8988T (cell line): ENCODE measurements at places on chromosomes 5 and 9.

DNA sequence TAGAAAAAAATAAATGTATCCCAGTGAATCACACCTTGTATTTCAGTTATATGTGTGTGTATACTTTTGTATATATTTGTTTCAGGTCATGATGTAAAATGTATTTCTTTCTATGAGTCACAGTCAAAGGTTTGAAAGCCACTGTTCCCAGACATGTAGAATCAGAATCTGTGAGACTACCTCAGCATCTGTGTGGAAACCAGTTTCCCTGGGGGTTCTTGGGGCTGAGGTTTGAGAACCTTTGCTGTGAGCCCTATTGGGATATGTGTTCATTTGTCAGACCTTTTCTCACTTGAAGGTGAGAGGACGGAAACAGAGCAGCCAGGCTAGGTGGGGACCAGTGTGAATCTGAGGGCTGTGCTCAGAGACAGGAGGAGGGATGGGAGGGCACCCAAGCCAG is 78.7 kb upstream of the SAP30L start:
- no peak for DNase-seq

- no peak for DNase-seq
Measured at GRCh38 chr5:58958701-58959100, 375.8 kb downstream of the RAB3C start.

DNA sequence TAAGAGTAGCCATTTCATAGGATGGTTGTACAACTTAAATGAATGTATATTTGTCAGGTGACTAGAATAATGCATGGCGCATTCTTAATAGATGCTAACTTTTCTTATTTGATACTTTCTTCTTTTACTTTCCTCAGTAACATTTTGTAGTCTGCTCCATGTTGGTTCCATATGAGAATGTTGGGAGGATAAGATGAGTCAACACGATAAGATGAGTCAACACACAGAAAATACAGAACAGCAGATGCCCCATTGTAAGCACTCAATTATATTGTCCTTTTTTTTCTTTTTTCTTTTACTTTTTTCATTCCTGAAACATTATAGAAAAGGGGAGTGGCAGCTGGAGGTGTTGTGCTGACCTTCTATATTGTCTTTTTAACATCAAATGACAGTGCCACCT is 92.3 kb upstream of the SPATA31C2 start:
- DNase-seq: no peak

DNA sequence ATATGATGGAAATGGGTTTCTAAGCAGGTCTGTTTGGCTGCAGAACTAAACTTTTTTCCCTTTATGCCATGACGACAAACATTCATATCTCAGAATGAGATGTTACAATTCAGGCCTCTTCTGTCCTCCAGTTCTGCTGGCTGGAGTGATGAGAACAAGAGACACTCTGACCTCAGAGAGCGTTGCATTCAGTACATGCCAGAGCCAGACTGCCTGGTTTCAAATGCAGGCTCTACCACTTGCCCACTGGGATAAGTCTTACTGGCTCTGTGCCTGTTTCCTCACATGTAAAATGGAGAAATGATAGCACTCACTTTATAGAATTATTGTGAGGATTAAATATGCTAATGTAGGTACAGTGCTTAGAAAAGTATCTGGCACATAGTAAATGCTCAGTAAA is 24.8 kb upstream of the TOMM5 start:
- DNase-seq: no peak

GRCh38 chr5:74664551-74664950 is 20.5 kb upstream of the HEXB start:
- DNase-seq: no peak

GRCh38 chr5:121158451-121158850 is 693.2 kb upstream of the FTMT start:
- DNase-seq: no peak

DNA sequence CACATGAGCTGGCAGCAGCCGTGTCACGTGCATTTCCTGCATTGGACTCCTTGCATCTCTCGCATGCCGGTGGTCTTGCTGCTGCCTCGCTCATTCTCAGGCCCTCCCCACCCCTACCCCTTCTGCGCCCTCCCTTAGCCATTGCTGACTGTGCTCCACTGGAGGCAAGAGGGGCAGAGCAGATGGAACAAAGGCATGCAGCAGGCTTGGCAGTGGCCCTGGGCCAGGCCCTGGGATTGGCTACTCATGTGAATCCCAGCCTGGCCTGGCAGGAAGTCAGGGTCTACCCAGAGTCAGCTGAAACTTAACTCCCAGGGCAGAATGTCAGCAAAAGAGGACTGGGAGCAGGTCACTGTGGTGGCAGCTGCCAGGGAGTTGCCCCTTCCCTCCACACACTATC is 62.3 kb downstream of the TSTD2 start:
- no peak for DNase-seq

DNA sequence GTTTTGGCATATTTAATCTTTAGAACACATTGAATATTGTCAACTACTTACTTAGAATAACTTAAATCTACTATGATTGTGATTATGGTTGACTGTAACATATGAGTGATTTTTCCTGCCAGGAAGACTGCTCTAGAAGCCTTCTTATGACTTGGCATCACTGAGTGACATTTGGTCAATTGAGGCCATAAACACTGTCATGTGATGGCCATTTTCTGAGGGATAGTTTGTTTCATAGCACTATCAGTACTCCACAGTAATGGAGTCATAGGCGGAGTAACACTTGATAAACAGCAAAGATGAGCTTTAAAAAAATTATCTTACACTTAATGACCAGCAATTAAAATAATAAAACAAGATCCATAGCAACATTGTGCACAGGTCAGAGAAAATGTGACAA is 31.0 kb downstream of the C9orf40 start:
- no peak for DNase-seq

- no peak for DNase-seq
Measured at GRCh38 chr5:87195104-87195591, 72.5 kb upstream of the RASA1 start.

DNA sequence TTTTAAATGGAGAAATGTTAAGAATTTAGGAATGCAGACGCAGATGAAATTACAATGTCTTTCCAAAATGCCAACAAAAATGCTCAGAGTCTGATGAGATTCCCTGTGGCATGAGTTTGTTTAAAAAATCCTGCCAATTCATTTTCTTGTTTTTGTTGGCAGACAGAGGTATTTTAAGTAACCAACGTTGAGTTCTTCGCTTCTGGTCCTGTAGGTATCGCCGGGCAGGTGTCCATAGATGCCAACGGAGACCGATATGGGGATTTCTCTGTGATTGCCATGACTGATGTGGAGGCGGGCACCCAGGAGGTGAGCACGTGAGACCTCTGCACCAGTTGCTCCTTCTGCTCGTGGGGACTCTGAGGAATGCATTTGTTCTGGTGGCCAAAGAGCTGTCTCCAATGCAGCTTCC is 69.4 kb downstream of the NPR3 start:
- no peak for DNase-seq

DNA sequence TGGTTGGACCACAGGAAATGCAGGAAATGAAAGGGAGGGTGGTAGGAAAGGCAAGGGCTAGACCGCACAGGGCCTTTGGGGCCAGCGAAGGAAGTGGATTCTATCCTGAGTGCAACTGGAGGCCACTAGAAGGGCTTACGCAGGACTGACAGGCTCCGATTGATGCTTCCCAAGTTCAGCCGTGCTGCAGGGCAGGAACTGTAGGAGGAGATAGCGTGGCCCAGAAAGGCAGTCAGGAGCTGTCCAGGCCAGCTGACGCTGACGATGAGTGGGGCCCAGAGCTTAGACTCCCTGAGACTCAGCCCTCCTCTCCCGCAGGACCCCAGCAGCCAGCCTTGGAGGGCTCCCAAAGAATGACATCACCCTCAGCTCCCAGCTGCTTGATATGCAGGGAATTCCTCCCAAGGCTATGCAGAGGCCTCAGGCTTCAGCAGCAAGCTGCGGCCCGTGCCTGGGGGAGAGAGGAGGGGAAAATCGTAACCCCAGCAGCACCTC is 48.8 kb downstream of the KCNIP1 start:
- DNase-seq: no peak

DNA sequence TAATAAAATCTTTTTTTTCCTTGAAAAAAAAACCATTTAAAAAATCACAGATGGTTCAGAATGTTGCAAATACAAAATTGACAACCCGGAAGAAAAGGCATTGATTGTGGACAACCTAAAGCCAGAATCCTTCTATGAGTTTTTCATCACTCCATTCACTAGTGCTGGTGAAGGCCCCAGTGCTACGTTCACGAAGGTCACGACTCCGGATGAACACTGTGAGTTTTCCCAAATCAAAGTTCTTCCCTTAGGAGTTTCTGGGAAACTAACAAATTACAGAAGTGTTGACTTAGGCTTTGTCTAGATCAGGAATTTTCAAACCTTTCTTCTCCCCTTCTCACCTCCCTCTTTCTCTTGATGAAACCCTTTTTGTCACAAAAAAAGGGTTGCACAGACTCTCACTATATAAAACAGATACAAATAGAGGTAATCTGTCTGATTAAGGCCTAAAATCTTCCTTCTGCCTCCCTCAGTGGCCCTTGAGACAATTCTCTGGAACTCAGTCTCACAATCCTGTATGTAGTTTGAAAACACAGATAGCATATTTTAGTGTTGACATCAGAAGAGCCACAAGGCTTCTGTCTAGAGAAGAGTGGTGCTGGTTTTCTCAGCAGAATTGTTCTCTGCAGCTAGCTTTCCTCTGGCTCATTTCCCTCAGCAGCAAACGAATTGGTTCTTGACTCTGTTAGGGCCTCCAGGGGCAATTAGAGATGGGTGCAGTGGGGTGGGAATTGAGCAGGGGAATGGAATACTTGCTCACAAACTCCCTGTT is 79.5 kb downstream of the OSMR start:
- no peak for DNase-seq
